ENCODE measurements at places on chromosomes 5 and 9. TPM values are rescaled to one million over a fixed set of nuclear protein-coding genes. Genes with fewer than 3 reads are reported as not detected.

Gene ZFP37
- 0.17 TPM for polyA plus RNA-seq

DNA sequence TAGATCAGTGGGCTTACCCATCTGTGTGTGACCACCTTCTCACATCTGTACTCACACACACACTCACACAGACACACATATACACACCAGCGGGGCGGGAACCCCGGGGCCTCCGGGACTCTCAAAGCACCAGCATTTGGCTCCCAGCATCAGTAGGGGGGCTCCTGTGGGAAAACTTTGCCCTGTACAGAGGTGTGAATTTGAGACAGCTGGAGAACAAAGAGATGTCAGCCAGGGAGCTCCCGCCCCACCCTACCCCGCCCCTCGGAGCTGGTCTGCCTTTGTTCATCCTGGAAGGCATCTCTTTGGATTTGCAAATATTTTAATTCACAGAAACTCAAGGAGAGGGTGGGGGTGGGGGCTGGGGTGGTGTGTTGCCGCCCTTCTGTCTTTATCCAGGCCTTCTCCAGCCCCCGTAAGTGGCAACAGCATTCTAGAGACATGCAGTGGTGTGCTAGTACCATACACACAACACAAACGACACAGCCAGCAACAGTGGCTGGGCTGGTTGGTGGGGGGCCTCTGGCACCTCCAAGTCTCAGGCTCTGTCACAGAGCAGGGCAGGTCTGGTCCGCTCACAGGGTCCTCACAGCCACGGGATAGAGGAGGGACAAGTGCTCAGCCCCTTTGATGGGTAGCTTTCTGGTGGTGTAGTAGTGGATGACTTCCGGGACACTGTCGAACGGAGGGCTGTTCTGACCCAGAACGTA lies 15.5 kb upstream of the SLC25A51 start:
- DNase-seq, result no peak

Gene EPB41L4B
- not detected for polyA plus RNA-seq

GRCh38 chr5:178536541-178537466 lies 53.4 kb downstream of the COL23A1 start:
- no peak for DNase-seq

GRCh38 chr5:179303451-179304200 lies 41.6 kb downstream of the ADAMTS2 start:
- no peak for DNase-seq
